NT2/D1 (cell line): ENCODE measurements at places on chromosomes 16 and 17.
A peak's percentile ranks its signal among the peaks of the same experiment; 100 is the strongest.

- no peak for DNase-seq
These were observed 6.2 kb upstream of the SLC25A19 start for GRCh38 chr17:75295201-75296158.

DNA sequence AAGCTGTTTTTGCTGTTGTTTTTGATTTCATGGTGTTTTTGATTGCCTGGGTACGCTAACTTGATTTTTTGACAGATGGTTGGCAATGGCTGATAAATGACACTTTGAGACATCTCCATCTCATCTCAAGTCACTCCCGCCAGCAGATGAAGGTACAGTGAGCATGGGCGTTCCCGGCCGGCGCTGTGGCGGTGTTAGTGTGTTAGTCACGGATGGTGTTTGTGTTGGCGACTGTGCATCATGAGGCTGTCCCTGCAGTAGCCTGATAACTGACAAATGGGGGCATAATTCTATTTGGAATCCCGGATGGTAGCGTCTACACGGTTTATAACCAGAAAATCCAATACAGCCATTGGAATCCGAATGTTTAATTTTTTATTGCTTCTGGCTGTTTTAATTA lies 81.6 kb upstream of the ZNF750 start:
- no peak for DNase-seq

- no peak for DNase-seq
These were observed 57.6 kb downstream of the RAI1 start for GRCh38 chr17:17738901-17739300.

DNA sequence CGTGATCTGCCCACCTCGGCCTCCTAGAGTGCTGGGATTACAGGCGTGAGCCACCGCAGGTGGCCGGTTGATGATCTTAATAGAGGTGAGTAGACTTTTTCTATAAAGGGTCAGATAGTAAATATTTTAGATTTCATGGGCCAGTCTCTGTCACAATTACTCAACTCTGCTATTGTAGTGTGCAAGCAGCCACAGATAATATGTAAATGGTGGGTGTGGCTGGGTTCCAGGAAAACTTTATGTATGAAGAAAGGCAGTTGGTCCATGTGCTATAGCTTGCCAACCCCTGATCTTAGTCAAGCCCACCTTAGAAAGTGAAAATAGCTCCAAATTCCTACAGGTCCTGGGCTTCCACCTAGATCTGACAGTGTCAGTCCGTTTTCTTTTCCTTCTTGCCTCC lies 94.9 kb upstream of the PMFBP1 start:
- DNase-seq = no peak

DNA sequence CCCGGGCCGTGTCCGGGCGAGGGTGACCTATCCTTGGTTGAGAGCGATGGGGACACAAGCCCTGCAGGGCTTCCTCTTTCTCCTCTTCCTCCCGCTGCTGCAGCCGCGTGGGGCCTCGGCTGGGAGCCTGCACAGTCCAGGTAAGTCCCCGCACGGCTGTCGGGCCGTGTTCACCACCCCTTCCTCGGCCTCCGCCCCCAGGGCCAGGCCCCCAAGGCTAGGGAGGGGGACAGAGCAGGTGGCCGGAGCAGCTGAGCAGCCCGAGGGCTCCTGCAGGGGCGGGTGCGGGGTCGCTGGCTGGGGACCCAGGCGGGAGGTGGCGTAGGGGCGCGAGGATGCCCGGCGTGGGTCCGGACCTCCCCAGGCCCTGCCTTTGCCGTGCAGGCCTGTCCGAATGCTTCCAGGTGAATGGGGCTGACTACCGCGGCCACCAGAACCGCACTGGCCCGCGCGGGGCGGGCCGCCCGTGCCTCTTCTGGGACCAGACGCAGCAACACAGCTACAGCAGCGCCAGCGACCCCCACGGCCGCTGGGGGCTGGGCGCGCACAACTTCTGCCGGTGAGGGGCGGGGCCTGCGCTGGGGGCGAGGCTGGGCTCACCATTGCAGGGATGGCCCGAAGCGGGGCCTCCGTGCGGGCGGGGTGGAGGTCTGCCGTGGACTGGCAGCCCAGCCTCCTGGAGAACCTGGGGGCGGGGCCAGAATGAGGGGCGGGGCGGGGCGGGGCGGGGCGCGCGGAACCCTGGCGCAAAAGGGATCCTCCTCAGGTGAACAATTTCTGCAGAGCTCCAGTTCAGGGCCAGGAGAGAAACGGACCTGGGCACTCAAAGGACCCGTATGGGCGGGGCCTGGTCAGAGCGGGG lies 631 bp downstream of the KREMEN2 start:
- DNase-seq = peak; percentile 87

GRCh38 chr16:86517652-86518258 lies 7.4 kb downstream of the FOXF1 start:
- DNase-seq = no peak
